CD8-positive, alpha-beta T cell (primary cell): ENCODE measurements at places on chromosomes 5 and 9.

DNA sequence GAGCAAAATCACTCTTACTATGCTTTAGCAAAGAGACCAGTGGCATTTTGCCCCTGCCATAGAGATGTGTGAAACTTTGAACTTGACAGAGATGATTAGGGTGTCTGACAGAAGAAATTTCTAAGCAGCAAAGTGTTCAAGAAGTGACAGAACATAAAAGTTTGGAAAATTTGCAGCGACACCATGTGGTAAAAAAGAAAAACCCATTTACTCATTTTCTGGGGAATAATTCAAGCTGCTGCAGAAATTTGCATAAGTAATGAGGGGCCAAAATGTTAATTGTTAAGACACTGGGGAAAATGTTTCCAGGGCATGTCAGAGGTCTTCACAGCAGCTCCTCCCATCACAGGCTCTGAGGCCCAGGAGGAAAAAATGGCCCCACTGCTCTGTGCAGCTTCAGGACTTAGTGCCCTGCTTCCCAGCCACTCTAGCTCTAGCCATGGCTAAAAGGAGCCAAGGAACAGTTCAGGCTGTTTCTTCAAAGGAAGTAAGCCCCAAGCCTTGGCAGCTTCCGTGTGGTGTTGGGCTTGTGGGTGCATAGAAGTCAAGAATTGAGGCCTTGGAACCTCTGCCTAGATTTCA is 6.1 kb upstream of the AP3B1 start:
- peak; percentile 55 for DNase-seq

DNA sequence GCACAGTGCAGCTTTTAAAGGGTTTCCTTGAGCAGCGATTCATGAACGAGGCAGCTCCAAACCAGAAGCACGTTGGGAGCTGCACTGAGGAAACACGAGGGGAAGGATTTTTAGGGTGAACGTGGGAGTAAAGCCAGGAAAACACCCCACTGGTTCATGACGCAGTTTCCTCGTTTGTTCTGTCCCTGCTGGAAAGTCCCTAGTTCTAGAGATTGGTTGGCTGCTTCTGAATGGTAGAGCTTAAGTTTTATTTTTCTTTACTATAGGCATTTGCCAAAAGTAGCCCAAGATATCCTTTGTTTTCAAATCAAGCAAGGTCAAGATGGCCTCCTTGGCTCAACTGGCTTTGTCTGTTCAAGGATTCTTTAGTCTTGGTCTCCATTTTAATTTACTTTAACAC is 116.5 kb upstream of the CACNA1B start:
- peak; percentile 48 for DNase-seq

DNA sequence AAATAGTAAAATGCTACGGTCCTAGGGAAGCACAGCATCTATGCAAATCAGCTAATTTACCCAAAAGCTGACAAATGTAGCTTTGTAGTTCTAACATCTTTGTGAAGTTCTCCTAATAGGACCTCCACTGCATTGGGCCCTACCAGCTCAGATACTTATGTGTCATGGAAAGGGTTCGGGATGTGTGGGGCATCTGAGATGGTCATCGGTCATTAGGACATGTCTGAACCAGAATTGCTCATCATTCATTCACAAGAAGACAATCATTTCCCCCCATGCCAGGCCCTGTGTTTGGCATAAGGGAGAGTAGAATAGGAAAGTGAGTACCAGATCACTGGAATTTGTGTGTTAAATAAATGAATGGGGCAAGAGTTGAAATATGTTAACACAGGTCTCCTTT is 35.7 kb downstream of the PWWP2A start:
- no peak for DNase-seq

DNA sequence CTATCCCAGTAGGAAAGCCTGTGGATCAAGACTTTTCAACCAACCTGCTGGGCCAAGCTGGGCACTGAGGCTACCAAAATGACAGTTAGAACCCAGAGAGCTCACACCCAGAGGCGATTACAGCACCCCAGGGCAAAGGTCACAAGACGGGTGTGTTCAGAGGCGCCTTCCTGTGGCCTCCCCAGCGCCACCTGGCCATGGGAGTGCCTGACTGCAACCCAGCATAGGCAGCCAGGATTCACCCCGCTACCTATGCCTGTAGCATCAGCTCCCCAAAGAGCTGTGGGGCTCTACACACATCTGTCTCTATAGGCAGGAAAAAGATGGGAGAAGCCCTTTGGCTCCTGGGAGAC is 33.5 kb downstream of the PDGFRB start:
- DNase-seq = no peak

DNA sequence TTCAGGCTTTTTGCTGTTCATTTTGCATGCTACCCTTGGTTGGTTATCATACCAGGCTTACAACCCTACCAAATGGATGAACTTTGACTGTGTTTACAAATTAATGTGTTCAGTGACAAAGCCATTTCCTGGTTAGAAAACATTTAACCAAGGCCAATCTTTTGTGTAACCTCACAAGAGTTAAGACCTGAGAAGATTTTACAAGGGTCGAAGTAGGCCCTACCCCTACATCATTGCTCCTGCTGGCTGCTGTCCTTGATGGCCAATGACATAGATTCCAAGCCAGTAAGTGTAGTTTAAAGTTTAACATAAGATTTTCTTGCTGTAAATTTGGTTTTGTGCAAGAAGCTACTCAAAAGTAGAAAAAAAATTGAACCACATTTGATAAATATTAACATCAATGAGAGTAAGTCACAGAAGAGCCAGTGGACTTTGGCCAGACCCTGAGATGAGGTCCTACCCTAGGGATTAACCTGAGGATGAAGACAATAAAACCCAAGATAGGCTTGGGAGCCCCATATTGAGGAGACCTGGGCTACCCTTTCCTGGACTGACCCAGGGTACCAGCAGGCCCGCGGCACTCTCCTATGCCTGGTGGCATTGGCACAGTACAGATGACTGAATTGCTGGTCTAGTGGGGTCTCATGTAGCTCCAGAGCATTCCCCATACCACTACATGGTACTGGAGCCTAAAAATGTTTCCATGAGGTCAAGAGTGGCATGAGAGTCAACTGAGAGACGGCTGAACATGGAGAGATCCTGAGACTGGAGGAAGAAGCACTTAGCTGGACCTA is 8.3 kb downstream of the C1QTNF3 start:
- DNase-seq = no peak

DNA sequence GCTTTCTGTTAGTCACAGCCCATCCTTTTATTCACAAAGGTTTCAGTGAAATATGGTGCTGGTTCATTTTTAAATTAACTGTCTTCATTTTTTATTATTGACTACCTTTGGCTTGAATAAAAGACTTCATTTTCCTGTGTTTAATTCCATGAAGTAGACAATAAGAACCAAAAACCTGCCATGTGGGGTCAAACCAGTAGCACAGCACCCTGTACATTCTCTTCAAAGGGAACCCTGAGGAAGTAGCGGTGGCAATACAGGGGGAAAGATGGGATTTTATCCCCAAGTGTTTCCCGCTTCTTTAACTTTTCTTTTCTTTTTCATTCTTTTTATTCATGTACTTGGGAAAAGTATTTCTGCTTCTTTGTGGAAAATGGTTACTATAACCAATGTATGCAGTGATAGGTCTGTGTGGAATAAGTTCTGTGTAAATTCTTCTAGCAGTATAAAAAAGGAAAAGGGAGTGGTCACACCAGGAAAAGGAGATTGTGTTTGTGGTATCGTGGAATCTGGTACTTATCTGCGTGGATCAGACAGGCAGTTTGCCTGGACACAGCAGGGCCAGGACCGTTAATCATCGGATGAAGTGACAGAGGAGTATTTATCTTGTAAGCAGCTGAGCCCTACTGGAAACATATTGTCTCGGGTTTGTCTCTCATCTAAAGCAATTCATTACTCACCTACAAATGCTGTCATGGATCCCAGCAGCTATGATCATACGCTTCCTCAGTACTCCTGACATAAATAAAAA is 94.2 kb downstream of the PPIC start:
- DNase-seq = no peak
